ENCODE measurements at places on chromosomes 4 and X. TPM values are rescaled to one million over a fixed set of nuclear protein-coding genes. Genes with fewer than 3 reads are reported as not detected.

The ODAPH gene
- total RNA-seq: 1.7 TPM

The GAGE12G gene
- total RNA-seq: not detected

- DNase-seq: no peak
Measured at GRCh38 chr4:99846891-99847290, 30.3 kb downstream of the DAPP1 start.

DNA sequence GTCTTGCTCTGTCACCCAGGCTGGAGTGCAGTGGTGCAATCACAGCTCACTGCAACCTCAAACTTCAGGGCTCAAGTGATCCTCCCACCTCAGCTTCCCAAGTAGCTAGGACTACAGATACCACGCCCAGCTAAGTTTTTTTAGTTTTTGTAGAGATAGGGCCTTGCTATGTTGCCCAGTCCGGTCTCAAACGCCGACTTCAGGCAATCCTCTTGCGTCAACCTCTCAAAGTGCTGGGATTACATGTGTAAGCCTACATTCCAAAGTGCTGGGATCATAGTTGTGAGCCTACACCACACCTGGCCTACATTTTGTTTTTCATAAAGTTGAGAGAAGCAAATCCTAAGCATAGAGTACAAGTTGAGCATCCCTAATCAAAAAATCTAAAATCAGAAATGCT lies 42.2 kb downstream of the SMARCA5 start:
- no peak for DNase-seq

GRCh38 chrX:21698272-21698671 lies 40.1 kb upstream of the KLHL34 start:
- no peak for DNase-seq

The MPP1 gene
- total RNA-seq: 6.6 TPM

The TBX22 gene
- not detected for total RNA-seq

DNA sequence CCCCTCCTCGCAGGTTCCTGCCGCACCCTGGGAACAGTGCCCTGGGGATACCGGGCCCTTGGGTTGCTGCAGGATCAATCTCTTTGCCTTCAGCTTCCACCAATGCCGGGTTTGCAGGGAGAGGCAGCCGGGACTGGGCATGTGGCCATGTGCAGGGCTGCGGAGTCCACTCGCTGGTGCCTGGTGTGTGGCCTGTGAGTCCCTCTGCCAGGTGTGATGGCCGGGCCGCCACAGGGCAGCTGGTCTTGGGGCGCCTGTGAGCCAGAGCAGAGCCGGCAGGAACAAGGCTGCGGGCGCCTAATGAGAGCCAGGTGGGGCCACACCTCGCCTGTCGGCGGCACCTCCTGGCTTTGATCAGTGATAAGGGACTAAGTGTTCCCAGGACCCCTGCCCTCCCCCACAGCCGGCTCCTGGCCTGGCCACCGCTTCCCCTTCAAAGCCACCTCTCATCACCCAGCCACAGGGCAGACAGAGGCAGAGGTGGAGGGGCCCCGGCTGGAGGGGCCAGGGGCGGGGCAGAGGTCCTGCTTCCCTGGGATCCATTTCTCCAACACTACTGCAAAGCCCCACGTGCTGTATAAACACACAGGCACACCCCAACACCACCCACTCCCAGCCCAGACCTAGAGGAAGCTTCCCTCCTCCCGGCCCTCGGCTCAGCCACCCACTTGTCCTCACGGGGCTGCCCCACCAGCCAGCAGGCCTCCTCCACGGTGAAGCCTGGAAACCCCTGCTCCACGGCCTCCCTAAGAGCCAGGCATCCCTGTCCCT lies 132.7 kb downstream of the CPZ start:
- DNase-seq: no peak

GRCh38 chr4:153000076-153000420 lies 63.9 kb downstream of the FHDC1 start:
- no peak for DNase-seq

Data from renal cortical epithelial cell (primary cell).